Caco-2 (cell line): ENCODE measurements at places on chromosomes 12 and 14. TPM values are rescaled to one million over a fixed set of nuclear protein-coding genes. Genes with fewer than 3 reads are reported as not detected.

DNA sequence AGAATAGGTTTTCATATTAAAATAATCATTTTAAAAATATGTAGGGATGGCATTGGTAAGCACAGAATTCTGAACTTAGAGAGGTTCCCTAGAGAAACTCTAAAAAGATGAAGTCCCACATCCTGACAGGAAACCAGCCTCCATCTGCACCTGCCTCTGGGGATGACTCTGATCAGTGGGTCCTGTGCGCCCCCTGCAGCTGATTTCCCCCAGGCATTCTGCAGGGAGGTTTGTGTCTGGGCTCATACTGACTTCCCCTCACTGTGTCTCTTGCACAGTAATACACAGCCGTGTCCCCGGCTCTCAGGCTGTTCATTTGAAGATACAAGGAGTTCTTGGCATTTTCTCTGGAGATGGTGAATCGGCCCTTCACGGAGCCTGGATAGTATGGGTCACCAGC lies 602.9 kb downstream of the TMEM121 start:
- no peak for DNase-seq
- H3K27me3 ChIP-seq, result no peaks in the 10 kb centered on the region
- no peak overlapping the region for H3K27ac ChIP-seq
- no peaks in the 10 kb centered on the region for H3K4me1 ChIP-seq

DNA sequence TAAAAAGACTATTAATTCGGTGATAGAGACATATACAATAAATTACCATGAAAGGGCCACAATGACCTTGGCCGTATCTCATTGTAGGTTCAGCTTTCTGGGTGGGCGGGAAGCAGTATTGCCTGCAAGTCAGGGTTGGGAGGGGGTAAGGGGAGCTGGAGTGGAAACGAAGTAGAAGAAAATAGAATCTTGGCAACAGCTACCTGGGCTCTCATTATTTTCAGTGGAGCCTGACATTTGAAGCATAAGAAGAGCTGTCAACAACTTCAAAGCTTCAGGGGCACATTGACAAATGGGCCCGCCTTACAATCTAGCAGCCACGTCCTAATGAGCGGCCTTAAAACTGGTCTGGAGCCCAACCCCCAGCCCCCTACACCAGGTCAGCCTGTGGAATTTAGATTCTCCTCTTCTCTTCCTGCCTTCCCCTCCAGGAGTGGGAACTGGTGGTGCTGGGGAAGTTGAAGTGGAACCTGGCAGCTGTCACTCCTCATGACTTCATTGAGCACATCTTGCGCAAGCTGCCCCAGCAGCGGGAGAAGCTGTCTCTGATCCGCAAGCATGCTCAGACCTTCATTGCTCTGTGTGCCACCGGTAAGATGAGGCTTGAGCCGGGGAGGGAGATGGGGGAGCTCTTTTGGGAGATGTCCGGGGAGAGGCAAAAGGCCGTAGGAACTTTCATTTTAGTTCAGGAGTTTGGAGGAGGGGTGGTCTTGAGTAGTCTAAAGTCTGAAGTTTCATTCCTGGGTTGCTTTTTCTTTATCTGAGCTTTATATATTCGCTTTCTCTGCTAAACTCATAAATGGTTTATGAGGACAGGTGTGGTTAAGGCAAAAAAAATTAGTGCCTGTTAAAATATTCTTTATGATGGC lies 5.0 kb downstream of the CCND2 start:
- peak; percentile 50 for DNase-seq
- H3K36me3 ChIP-seq, result no peaks in the 10 kb centered on the region
- peaks cover 35% of the 10 kb centered on the region for H3K4me1 ChIP-seq
- peaks cover 9% of the 10 kb centered on the region for H3K27me3 ChIP-seq
- H3K4me3 ChIP-seq, result no peak overlapping the region

Gene TBX5
- not detected in 2 replicates for total RNA-seq

- no peaks in the 10 kb centered on the region for H3K4me1 ChIP-seq
- no peaks in the 10 kb centered on the region for H3K36me3 ChIP-seq
- H3K27me3 ChIP-seq, result no peaks in the 10 kb centered on the region
These were observed 9.8 kb downstream of the DAD1 start for GRCh38 chr14:22579236-22579635.

Gene IFI27
- 1.7 and 2.6 TPM in 2 replicates for total RNA-seq

Gene FLRT2
- total RNA-seq, result 0.07 and 0.43 TPM in 2 replicates

Gene SPATS2
- total RNA-seq, result 43.1 and 48.9 TPM in 2 replicates

DNA sequence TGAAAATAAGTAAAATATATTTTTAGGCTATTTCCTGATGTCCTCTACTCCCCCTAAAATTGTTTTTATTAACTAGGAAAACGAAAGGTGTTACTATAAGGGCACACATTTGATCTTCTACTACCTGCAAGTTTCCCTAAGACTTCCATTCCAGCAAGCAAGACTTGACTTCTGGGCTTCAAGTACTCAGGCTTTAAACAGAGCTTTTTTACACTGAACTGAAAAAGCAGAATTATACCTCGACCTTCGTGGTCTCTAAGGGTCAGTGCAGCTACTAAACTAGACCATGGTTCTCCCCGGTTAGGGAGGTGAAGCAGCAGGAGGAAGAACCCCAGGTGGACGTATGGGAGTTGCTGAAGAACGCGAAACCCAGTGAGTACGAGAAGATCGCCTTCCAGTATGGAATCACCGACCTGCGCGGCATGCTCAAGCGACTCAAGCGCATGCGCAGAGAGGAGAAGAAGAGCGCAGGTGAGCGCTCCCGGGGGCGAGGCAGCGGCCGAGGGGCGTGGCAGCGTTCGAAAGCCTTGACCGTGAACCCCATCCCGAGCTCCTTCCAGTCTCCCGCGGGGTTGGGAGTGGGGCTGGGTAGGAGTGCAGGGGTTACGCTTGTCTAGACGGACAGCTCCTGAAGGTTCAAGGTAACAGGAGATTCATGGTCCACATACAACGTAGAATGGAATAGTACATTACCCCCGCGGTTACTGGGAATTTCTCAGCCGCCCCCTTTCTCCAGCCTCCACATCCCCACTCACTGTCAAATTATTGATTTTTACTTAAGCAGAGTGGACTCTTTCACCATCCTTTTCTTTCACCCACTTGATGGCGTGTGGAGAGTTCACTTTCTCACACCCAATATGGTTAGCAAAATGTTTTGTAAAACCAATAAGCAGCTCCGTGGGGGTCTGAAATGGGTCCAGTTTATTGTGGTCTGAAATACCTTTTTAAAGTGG lies 47.6 kb downstream of the MYBPC1 start:
- H3K27ac ChIP-seq, result no peak overlapping the region
- no peaks in the 10 kb centered on the region for H3K4me1 ChIP-seq
- no peaks in the 10 kb centered on the region for H3K27me3 ChIP-seq
- no peak overlapping the region for H3K4me3 ChIP-seq

- H3K4me3 ChIP-seq, result no peak overlapping the region
- H3K4me1 ChIP-seq, result no peaks in the 10 kb centered on the region
- no peaks in the 10 kb centered on the region for H3K36me3 ChIP-seq
- no peak for DNase-seq
These were observed 13.3 kb downstream of the PPP2R5C start for GRCh38 chr14:101774814-101775213.
